ENCODE measurements at places on chromosomes 6 and 20.

DNA sequence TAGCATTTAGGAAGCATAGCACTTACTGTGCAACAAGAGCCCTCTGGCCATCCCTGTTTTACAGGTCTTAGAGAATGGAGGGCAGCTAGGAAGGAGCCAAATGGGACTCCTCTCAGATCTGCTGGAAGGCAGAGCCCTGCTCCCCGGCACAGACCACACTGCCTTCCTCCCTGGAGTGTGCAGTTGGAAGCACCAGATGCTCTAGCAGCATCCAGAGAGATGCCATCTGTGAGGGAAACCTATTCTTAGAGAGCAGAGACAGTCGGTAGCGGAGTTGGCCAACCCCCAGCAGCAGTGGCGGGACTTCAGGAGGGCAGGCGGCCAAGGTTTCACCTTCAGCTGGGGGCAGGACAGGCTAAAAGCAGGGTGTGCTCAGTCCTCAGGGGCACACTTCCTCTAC is 16.7 kb upstream of the E2F1 start:
- DNase-seq: no peak

- no peak for DNase-seq
Measured at GRCh38 chr6:43782764-43783513, 12.9 kb downstream of the VEGFA start.

GRCh38 chr20:60822699-60823607 is 429.1 kb upstream of the CDH4 start:
- no peak for DNase-seq

- no peak for DNase-seq
Measured at GRCh38 chr6:35310265-35310831, 12.7 kb downstream of the DEF6 start.

- DNase-seq: no peak
Measured at GRCh38 chr20:14264869-14265268, 72.5 kb downstream of the FLRT3 start.

GRCh38 chr6:159727717-159728445 is 575 bp downstream of the WTAP start:
- DNase-seq: no peak

Data from activated T-cell treated with anti-CD3 and anti-CD28 coated beads for 4 hours (primary cell).